ENCODE measurements at places on chromosomes 1 and 21.

DNA sequence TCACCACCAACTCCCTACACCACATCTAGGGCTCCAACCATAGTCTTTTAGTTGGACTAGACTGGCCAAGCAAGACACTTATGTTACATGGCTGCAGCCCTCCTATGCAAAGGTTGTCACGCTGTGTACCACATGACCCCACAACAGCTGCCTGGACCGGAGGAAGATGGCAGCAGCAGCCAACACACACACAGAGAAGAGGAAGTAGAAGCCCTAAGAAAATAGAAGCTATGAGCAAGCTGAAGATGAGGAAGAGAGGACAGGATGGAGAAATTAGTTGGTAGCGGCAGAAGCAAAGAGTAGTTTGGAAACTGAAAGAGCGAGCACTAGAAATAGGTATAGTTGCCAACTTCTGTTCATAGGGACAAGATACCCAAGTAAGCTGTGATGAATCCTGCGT lies 60.8 kb upstream of the RALGPS2 start:
- no peak for DNase-seq

- DNase-seq, result no peak
Observed at GRCh38 chr1:236120721-236121153, 21.6 kb upstream of the GPR137B start.

DNA sequence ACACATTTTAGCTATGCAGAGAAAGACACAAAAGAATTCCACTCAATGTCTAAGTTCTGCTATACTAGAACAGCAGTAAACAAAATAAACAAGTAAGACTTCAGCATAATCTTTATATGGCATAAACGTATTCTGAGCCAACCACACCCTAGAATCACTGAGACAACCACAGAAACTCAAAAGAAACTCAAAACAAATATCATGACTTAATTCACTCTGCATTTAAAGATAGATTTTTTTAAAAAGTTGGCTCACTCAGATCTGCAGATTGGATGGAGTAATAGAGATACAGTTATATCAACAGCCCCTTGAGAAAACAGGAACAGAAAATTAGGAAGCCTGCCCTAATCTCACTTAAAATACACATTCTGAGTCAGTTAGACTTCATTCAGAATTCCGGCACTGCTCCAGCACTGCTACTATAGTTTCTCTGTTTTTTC lies 95.0 kb downstream of the COL24A1 start:
- DNase-seq, result no peak

DNA sequence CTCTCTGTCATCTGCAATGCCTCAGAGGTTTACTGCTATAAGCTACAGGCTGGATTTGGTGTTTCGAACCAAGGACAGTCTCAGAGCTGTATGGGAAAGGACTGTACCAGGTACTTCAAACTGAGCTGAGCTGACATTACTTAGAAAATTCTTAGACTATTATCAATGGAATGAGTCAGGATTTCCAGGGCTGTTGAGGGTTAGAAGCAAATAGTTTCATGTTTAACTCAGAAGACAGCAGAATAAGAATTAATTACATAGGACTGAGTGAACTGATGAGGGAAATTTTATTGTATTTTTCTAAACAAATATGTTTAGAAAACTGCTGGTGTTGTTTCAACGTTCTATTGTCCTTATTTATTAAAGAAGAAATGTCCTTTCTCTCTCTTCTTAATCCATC lies 74.3 kb upstream of the CAPZB start:
- DNase-seq, result no peak

- DNase-seq, result no peak
Observed at GRCh38 chr21:38951095-38951730, 145.5 kb downstream of the ETS2 start.

DNA sequence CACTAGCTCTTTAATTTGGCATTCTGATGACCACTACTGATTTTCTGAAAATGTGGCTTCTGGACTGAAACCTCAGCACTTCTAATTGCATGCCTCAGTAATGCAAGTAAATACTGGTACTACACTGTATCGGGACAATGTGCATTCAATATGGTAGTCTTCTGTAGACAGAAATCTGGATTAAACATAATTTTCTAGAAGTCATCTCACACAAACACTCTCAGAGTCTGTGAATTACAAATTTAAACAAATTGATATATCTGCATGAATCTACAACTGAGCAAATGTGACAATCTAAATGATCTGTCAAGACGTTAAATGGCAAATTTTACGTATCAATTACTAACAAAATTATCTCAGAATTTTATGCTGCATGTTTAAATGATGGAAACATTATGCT lies 23.7 kb downstream of the HP1BP3 start:
- DNase-seq, result no peak

GRCh38 chr1:29372108-29372507 lies 135.8 kb downstream of the PTPRU start:
- DNase-seq, result no peak

DNA sequence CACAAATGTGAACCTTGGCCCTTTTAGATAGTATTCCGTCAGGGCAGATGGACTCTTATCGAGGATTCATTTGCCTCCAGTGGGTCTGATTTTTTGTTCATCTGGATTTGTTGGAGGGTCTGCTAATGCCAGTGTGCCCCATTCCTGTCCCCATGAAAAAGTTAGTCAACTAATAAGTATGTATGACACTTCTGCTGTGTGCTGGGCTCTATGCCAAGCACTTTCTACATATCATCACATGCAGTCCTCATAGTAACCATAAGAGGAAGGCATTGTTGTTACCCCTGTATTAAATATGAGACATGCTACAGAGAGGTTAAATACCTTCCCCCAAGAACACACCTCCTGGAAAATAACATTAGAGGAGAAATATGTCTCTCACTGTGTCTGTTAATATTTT lies 46.6 kb upstream of the MAB21L3 start:
- DNase-seq, result no peak

DNA sequence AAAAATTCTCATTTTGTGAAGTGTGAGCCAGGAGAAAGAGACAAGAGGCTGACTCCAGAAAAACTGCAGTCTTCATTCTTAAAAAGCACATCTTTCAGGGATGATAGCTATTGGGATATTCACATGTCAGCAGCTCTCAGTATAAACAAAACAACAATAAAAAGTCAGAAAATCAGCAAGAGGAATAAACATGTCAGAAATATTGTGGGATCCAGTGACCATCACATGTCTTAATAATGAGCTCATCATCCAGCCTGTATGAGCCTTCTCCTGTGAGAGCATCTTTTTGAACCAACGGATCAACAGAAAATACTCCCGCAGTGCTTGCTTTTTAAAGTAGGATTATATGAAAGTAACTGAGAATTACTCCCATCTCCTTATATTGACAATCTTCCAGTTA lies 241.6 kb downstream of the SMYD3 start:
- DNase-seq, result no peak

DNA sequence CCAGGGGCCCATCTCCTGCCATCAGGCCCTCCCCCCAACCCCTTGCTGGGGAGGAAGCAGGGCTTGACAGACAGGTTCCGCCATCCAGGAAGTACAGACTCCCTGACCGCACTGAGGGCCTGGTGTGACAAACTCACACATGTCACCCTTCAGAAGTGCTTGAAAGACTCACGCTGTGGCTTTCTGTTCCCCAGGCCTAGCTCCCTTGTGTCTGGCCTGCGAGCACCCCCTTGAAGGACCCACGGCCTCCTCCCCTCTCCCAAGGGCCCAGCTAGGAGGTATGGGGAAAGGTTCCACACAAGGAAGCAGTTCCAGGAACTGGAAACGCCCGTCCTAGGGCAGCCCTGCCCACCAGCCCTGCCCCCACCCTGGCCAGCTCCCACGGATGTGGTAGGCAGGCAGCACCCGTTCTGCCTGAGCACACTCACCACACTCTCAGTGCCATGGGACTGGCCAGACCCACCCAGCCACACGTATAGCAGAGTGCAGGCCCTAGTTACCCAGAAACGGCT lies 26.7 kb downstream of the SLC2A1 start:
- no peak for DNase-seq

DNA sequence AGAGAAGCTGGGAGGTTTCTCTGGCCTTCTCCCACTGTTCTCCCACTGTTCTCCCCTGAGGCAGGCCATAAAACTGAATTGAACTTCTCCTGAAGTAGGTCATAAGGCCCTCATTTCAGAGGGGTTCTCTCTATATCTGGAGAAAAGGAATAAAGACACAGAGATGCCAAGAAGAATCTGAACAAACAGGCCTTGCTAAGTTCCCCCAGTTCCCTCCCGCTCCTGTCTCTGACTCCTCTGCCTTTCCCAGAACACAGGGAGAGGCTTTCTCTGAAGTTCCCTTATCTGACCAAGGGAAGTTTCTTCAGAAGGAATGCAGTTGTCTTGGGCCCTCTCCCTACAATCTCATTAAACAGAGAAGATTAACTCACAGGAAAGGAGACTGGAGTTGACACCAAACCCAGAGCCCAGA lies 83.4 kb downstream of the SLC16A1 start:
- no peak for DNase-seq

DNA sequence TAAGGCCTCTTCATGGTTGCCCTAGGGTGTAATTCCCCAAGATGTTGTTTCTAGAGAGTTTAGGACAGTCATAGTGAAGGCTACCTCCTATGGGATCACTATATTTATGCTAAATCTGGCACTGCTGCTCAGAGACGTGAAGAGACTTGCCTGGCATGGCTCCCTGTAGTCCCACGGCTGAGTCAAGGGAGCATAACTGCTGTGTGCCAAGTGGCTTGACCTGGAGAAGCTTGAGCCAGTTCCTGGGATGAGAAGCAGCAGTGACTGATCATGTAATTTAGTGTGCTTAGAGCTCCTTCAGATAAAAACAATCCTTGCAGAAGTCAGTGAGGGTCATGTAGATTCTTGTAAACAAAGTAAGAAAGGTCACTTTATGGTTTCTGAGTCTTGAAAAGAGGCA lies 68.9 kb upstream of the TSPAN2 start:
- DNase-seq, result no peak

GRCh38 chr1:166283190-166283589 lies 116.4 kb upstream of the FAM78B start:
- DNase-seq, result no peak

GRCh38 chr1:215056584-215056983 lies 26.0 kb upstream of the KCNK2 start:
- DNase-seq, result no peak

- no peak for DNase-seq
Observed at GRCh38 chr21:42321845-42322244, 6.6 kb upstream of the TFF3 start.

GRCh38 chr1:103250441-103250861 lies 142.1 kb upstream of the COL11A1 start:
- no peak for DNase-seq

DNA sequence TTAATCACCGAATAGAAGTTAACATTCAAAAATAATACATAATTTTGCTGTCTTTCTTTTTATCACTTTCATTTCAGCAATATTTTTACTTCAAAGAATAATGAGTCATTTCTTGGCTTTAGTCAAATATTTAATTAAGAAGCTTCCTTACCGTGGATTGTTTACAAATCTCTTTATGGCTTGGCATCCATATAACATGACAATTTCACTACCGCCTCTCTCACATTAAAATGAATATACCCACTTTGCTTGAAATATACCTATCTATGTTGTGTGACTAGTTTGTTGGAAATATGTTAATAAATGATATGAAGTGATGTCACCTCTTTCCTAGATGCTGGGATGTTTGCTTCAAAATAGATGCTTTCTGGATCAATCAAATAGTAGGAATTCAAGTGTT lies 1203.9 kb downstream of the AMY1C start:
- DNase-seq, result no peak

GRCh38 chr1:197933647-197934046 lies 16.5 kb downstream of the LHX9 start:
- no peak for DNase-seq

DNA sequence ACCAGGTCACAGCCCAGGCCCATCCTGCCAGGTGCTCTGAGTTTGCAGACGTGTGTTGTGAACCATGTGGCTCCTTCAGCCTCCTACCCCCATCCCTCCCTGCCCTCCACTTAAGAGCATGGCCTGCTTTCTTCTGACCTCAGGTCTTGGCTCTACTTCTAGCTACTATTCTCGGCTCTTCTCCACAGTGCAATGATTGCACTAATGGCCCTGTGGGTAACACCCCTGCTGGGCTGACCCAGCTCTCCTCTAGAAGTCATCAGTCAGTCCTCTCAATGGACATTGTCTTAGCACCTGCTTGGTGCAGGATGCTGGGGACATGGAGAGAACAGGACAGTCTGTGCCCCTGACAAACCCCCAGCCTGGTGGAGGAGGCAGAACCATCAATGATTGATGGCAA lies 22.2 kb upstream of the IFFO2 start:
- no peak for DNase-seq

GRCh38 chr1:92327794-92328193 lies 28.9 kb downstream of the RPAP2 start:
- no peak for DNase-seq

DNA sequence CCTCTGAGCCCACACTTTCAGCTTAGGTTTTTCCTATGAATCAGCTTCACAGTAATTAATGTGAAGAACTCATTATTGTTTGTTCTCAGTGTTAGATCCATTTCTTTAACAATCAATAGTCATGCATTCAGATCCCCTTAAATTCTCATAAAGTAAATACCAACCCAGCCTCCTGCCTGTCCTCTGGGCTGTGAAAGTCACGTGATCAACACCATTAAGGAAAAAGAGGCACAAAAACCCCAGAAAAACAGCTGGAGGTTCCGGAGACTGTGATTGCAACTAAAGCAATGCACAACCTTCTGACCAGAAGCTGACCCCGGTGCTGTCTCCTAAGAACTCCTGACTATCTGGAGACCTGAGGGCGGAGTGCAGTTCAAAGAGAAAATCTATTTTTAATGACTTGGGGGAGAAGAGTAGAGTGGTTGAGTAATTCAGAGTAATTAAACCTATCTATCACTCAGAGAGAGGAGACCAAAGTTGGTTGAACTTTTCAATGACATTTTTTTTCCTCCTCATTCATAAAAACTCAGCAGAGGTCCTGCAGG lies 132.5 kb downstream of the PLXNA2 start:
- no peak for DNase-seq

- DNase-seq, result no peak
Observed at GRCh38 chr1:220157738-220158137, 63.8 kb downstream of the IARS2 start.

- no peak for DNase-seq
Observed at GRCh38 chr1:83764209-83764608, 234.7 kb downstream of the TTLL7 start.

- DNase-seq, result no peak
Observed at GRCh38 chr1:12179111-12179519, 12.3 kb downstream of the TNFRSF1B start.

DNA sequence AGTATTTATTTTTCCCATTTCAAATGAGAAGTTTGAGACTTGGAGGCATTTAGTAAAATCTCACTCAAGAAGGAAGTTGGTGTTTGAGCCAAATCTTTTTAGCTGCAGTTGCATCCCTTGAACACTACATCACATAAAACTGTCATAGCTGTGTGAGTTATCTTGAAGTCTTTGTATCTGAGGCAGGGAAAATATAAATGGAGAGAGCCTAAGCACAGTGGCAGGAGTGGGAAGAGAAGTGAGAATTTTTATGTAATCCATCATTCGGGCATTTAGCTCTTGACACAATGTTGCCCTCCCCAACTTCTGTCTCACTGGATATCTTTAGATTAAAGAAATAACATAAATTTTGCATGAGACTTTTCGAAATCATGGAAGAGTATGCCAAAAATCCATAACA lies 235.4 kb upstream of the GREM2 start:
- no peak for DNase-seq
